Adrenal gland (tissue), 19 donors: ENCODE measurements at places on chromosomes 5 and 9. TPM values are rescaled to one million over a fixed set of nuclear protein-coding genes. Genes with fewer than 3 reads are reported as not detected.

DNA sequence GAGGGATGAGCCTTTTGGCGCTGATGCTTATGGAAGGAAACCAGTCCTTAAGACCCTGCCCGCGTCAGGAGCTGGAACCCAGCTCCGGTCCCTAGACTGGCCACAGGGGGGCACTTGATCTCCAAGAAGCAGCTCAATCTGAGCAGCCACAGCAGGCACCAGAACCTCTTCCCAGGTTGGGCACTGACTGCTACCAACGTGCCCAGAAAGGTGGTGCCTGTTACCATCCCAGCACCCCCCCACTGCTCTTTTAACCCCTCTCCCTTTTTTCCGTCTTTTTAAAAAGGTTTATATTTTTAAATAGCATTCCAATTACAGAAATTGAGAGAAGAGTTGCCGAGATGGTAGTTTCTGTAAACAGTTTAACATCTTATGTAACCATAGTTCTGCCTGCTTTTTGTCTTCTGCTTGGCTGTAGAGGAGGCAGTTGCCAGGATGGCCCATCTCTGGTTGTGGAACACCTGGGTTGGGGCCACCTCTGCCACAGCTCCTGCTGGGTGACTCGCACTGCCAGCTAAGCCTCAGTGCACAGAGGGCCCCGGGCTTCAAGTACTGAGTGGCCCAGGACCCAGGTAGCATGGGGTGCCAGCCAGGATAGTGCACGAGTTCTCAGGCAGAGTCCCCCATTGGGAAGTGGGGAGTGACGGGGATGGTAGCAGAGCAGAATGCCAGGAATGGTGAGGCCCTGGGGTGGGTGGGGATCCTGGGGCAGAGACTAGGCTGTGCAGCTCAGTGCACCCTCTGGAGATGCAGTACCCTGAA, 62.8 kb downstream of the PFDN1 start:
- peaks cover 59% of the 10 kb centered on the region for H3K4me1 ChIP-seq
- no peaks in the 10 kb centered on the region for H3K36me3 ChIP-seq
- H3K27me3 ChIP-seq, result no peaks in the 10 kb centered on the region
- no peak overlapping the region for H3K4me3 ChIP-seq
- DNase-seq, result peak; percentile 68

DNA sequence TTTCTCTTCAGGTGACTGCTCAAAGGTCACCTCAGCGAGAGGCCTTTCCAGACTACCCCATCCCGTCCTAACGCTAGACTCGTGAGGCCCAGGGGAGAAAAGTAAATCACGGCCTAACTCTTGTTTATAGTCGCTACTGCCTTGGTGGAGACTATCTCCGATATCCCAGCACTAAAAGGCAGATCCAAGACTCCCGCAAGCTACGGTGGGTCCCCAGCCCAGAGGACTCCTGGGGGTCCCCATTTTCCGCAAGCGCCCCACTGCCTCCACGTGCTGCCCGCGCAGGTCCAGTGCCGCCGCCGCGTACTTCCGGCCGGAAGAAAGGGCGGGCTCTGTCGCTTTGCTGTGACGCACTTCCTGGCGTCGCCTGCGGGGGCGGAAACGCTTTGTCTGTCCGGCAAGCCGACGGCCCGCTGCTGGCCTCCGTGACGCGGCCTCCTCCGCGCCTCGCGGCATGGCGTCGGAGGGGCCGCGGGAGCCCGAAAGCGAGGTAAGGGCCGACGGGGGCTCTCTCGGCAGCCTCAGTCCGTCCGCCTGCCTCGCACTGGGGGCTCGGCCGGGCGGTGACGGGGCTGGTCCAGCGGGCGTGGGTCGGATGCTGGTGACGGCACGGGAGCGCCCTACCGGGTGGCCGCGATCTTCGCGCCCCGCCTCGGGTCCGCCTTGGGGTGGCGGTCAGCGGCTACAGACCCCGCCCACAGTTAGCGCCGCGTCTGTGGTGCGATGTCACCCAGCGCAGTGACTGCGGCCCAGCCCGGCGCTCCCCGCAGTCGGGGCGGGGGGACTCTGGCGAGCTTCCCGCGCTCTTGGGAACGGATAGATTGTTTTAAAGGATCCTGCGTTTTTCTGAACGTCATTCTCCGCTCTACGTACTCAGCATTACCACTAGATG, at the start of gene SECISBP2:
SECISBP2 (plus strand) TSS at position 378 of the 892 bp plus-strand sequence; CDS start at position 455, 77 bp downstream.
- peak within 1 kb of the TSS; percentile 35 for H3K4me3 ChIP-seq
- H3K36me3 ChIP-seq, result no peaks in the 10 kb centered on the region
- H3K27me3 ChIP-seq, result no peaks in the 10 kb centered on the region

DNA sequence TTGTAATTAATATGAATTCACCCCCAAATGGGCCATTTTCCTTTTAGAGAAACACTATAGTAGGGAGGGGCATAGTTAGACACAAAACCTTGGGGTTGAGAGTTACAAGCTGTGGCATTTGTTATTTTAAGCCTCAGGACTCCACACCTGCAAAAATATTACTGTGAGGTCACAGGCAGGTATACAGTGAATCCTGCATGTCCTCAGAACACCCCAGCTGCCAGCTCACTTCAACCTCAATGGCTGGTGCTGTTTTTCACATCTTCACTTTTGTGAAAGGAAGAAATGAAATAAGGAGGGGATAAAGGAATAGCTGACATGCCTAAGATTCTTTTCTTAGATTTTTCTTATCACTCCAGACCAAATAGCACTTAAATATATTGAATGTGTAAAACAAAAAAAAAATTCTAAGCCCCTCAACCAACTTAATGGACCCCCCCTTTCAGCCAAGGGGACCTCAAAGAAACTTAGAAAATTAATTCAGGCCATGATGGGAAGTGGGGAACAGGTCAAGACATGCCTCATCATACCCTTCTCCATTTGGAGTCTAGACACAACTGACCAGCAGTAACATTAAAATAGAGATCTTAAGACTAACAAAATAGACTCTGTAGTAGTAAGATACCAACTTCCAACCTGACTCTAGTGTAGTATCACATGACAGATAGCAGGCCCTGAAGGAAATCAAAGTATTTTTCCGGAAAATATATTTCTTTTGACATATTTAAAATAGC, 9.2 kb downstream of the C9orf85 start:
- H3K27ac ChIP-seq, result no peak overlapping the region
- no peaks in the 10 kb centered on the region for H3K27me3 ChIP-seq
- H3K36me3 ChIP-seq, result no peaks in the 10 kb centered on the region
- H3K4me3 ChIP-seq, result no peak overlapping the region

GRCh38 chr5:115069087-115069968, 100.4 kb downstream of the TRIM36 start:
- peaks cover 6% of the 10 kb centered on the region for H3K27me3 ChIP-seq
- H3K27ac ChIP-seq, result no peak overlapping the region
- H3K4me3 ChIP-seq, result no peak overlapping the region
- DNase-seq, result peak; percentile 68

The IFNK gene
- not detected for total RNA-seq

GRCh38 chr5:40853632-40854192, 12.5 kb downstream of the CARD6 start:
- peaks cover 5% of the 10 kb centered on the region for H3K36me3 ChIP-seq

The TMEM215 gene
- total RNA-seq, result not detected

DNA sequence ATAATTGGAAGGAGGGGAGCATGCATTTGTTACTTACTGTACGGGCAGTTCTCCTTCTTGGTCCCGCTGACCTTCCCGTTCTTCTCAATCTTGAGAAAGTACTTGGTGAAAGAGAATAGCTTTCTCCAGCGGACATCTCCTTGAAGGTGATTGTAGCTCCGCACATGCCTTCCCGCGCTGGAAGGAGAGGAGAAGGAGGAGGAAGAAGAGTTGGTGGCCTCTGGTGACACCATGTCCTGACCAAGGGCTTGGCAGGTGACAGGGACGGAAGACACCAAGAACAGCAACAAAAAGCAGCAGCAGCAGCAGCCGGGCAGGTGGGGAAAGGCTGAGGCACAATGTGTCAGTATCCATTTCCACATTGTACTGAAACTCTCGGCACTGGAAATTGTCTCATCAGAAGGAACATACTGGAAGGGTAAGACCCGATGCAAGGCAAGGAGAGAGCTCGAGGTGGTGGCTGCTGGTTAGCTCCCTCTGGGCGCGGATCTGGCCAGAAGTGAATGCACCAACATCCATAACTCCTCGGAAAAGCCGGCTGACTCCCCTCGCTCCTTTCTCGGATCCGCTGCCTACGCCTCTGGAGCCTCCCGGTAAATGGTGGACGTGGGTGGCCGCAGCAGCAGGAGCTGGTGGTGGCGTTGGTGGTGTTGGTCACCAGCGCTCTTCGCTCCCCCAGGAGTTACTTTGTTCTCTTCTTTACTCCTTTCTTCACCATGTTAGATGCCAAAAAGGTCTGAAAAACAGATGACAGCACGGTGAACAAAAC, 715 bp downstream of the FGF10 start:
- no peaks in the 10 kb centered on the region for H3K36me3 ChIP-seq
- peaks cover 9% of the 10 kb centered on the region for H3K27me3 ChIP-seq
- no peak overlapping the region for H3K4me3 ChIP-seq
- H3K27ac ChIP-seq, result peak overlapping the region; percentile 7
- H3K4me1 ChIP-seq, result peaks cover 11% of the 10 kb centered on the region
- peak; percentile 12 for DNase-seq

DNA sequence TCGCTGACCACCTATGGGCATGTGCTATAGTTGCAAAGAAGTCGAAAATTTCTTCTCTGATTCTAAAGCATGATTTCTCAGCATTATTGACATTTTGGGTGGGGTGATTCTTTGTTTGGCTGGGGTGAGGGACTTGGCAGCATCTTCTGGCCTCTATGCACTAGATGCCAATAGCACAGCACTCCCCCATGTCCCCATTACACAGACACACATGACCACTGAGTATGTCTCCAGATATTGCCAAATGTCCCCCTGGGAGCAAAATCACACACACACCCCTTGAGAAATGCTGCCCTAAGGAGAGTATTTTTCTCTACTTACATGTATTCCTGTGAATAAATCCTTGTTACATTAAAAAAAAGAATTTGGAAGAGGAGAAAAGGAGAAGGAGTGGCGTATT, 89.1 kb downstream of the PDZD2 start:
- no peak for DNase-seq
- H3K27ac ChIP-seq, result no peak overlapping the region
- no peaks in the 10 kb centered on the region for H3K27me3 ChIP-seq
- H3K4me3 ChIP-seq, result no peak overlapping the region
- no peaks in the 10 kb centered on the region for H3K4me1 ChIP-seq

The FAM151B gene
- 5.7 TPM for total RNA-seq

DNA sequence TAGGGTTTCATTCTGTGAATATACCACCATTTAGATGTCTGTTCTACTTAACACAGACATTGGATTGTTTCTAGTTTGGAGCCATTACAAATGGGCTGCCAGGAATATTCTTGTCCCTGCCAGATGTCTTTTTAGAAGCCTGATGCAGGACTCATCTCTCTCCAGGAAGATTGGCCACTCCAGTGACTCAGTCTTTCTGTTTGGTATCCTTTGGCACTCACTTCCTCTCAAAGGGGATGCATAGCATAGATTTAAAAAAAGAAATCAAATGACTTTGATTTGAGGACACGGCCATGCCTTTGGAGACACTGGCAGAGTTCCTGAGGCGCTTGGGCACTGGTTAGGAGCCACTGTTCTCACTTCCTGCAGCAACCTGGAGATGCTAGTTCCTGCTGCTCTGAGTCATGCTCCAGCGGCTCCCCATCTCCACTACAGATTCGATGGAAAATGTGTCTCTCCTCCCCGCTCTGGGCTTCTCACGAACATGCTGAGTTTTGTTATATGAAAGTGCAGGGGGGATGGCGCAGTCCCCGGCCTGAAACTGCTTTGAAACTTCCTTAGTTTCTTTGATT, 3.5 kb upstream of the ZNF366 start:
- no peak overlapping the region for H3K27ac ChIP-seq
- H3K4me1 ChIP-seq, result peaks cover 10% of the 10 kb centered on the region
- DNase-seq, result no peak

DNA sequence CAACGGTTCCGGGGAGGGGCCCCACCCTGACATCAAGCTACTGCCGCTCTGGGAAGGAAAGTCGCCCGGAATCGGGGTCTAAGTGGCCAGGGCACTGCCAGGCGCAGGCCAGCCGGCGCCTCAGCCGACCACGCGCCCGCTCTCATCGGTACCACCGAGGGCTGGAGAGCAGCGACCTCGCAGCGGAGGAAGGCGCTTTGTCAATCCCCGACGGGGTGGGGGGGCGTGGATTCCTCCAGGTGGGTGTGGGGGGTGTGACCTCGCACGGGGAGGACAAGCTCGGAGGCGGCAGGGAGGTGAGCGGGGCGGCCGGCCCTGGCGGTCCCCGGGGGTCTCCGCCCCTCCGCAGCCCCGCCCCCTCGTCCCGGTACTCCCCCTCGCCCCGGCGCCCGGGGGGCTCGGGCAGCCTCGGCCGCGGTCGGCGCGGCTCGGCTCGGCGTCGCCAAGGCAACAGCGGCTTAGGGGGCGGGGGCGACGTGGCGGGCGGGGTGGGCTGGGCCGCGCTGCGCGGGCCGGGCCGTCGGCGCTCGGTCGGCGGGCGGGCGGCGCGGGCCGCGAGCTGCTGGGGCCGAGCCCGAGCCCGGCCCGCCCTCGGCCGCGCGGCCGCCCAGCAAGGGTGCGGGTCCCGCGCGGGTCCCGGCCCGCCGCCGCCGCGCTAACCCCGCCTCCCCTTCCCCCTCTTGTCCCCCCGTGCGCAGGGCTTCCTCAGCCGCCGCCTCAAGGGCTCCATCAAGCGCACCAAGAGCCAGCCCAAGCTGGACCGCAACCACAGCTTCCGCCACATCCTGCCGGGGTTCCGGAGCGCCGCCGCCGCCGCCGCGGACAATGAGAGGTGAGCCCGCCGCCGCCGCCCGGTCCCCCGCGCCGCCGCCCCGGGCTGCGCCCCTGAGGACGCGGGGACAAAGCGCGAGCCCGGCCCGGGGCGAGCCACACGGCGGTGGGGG, 47.5 kb downstream of the DAB2IP start:
- DNase-seq, result peak; percentile 43
- peak overlapping the region; percentile 54 for H3K27ac ChIP-seq
- peaks cover 19% of the 10 kb centered on the region for H3K4me1 ChIP-seq
- no peaks in the 10 kb centered on the region for H3K36me3 ChIP-seq
- no peaks in the 10 kb centered on the region for H3K27me3 ChIP-seq

DNA sequence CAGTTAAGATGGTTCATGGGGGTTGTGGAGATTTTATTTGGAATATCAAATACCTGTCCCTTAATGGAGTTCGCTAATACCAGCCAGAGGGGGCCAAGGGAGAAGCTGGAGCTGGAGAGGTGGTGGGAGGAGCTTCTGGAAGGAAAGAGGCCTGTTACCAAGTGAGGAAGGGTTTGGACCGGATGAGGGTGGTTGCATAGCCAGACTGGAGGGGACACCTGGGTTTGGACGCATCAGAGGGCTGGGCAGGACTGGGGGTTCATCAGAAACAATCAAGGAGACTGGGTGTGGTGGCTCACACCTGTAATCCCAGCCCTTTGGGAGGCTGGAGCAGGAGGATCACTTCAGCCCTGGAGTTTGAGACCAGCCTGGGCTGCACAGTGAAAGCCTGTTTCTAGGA, 111.8 kb upstream of the IER5L start:
- H3K27ac ChIP-seq, result no peak overlapping the region
- no peaks in the 10 kb centered on the region for H3K36me3 ChIP-seq
- H3K4me3 ChIP-seq, result no peak overlapping the region
- DNase-seq, result peak; percentile 17
- no peaks in the 10 kb centered on the region for H3K4me1 ChIP-seq

DNA sequence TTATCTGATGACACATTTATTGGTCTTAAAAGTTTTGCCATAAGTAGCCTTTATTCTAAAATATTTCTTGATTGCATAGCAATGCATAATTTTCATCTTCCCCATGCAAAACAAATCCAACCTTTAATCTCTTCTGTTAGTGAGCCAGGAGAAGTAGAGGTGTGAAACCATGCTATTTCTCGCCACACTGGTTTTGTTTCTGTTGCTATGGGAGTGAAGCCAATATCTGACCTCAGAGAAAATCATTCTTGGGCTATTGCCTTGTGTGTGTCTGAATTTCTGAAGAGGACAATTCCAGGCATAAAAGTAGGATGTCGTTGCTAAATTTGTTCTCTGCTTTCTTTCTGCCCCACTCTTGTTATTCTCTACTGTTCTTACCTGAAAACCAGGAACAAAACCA, 183.6 kb downstream of the PTTG1 start:
- no peaks in the 10 kb centered on the region for H3K4me1 ChIP-seq
- no peak overlapping the region for H3K4me3 ChIP-seq
- DNase-seq, result no peak
- H3K27ac ChIP-seq, result no peak overlapping the region
- no peaks in the 10 kb centered on the region for H3K27me3 ChIP-seq
